SJCRH30 (cell line): ENCODE measurements at places on chromosomes 1 and 21. TPM values are rescaled to one million over a fixed set of nuclear protein-coding genes. Genes with fewer than 3 reads are reported as not detected.
A peak's percentile ranks its signal among the peaks of the same experiment; 100 is the strongest.

Gene OR2AK2
- not detected in 2 replicates for total RNA-seq

Gene OPTC
- total RNA-seq, result not detected in 2 replicates

Gene DMBX1
- total RNA-seq, result not detected in 2 replicates

Gene DDX59
- 9.6 and 11.2 TPM in 2 replicates for total RNA-seq

Gene GPX7
- 10.6 and 13.4 TPM in 2 replicates for total RNA-seq

Gene OR10J1
- not detected in 2 replicates for total RNA-seq

Gene SGIP1
- total RNA-seq, result 0.05 and 0.18 TPM in 2 replicates

Gene RAVER2
- 26.9 and 29.1 TPM in 2 replicates for total RNA-seq

Gene TFF2
- total RNA-seq, result not detected in 2 replicates

Gene DENND1B
- 3.6 and 4.2 TPM in 2 replicates for total RNA-seq

DNA sequence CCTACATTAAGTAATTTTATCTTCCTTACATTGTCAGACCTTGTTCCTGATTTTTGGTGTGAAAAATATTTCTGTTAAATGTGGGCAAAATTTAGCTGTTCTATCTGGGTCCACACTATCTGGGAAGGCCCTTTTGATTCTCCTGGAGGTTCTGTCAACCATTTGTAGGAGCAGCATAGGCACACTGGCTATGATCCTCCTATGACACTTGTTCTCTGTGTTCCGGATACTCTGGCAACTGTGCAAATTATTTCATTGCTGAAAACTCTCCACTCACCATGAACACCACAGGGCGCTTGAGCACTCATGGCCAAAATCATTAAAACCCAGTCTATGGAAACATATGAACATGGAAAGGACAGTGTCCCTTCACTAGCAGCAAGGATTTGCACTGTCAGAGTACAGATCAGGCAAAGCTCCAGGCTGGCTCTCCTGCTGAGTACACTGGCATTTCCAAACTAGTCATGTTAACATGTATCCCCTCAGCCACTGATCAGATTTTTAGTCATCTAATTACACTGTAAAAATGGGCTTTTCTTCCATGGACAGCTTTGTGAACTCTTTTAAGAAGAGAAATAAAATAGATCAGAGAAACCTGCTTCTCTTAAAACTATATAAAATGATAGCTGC is 43.9 kb upstream of the SGIP1 start:
- DNase-seq, result no peak

GRCh38 chr1:88175631-88176226 is 508.3 kb upstream of the PKN2 start:
- DNase-seq, result no peak

DNA sequence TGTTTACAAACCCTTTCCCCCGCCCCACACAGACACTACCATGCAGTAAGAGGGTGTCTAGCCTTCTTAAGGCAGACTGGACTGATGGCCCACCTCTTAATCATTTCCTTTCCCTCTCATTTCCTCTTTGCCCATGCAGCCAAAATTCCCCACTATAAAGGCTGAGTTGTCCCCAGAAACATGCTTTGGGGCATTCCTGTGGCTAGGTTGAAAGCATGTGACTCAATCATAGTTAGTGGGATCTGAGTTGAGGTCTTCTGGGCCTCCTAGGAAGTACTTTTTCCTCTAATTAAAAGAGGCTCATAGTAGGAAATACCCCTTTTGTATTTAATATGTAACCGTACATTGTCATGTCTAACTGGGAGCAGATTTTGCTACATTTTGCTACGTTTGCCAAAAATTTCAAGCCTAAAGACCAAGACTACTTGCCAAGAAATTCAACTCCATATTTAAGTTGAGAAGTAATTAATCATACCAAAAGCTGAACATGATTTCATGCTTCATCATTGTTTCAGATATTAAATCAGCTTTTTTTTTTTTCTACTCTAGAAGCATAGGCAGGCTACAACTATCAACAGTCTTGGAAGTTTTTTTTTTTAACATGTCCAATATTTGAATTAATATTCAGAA is 174.7 kb downstream of the ADGRL4 start:
- DNase-seq, result peak; percentile 54

- DNase-seq, result no peak
Observed at GRCh38 chr1:233293556-233294446, 1.7 kb downstream of the PCNX2 start.

- DNase-seq, result no peak
Observed at GRCh38 chr1:221778535-221779142, 36.8 kb upstream of the DUSP10 start.

DNA sequence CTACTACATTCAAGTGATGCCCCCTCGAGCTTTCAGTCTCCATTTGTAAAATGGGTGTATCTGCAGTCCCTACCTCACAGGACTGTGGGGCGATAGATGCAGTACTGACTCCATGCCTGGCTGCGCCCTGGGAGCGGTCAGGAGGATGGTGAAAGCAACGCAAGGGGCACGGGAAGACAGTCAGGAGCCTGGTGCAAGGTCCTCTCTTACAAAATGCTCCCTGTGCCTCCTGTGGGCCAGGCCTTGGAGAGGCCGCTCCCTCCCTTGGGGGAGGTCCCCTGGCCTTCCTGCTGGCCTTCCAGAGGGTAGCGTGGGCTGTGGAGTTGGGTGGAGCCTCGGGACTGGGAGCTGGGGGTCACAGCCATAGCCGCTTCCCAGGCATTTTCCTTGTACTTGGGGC is 21.6 kb downstream of the FAM151A start:
- DNase-seq, result no peak

- no peak for DNase-seq
Observed at GRCh38 chr1:116871779-116872146, 38.0 kb upstream of the PTGFRN start.

DNA sequence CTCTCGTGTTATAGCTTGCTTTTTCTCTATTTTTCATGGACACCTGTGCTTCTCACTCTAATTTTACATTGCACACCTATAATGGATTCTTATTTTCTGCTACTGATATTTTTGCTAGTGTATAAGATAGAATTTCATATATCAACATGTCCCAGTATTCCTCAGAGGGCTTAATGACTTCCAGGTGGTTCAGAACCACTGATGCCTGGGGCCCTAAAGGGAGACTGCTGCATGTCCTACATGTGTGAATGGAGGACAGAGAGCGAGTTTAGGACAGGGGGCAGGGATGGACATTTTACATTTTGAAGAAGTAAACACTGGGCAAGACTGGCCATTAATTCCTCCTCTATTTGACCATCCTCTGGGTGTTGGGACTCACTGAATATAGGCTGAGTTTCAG is 100.6 kb downstream of the DISC1 start:
- no peak for DNase-seq

DNA sequence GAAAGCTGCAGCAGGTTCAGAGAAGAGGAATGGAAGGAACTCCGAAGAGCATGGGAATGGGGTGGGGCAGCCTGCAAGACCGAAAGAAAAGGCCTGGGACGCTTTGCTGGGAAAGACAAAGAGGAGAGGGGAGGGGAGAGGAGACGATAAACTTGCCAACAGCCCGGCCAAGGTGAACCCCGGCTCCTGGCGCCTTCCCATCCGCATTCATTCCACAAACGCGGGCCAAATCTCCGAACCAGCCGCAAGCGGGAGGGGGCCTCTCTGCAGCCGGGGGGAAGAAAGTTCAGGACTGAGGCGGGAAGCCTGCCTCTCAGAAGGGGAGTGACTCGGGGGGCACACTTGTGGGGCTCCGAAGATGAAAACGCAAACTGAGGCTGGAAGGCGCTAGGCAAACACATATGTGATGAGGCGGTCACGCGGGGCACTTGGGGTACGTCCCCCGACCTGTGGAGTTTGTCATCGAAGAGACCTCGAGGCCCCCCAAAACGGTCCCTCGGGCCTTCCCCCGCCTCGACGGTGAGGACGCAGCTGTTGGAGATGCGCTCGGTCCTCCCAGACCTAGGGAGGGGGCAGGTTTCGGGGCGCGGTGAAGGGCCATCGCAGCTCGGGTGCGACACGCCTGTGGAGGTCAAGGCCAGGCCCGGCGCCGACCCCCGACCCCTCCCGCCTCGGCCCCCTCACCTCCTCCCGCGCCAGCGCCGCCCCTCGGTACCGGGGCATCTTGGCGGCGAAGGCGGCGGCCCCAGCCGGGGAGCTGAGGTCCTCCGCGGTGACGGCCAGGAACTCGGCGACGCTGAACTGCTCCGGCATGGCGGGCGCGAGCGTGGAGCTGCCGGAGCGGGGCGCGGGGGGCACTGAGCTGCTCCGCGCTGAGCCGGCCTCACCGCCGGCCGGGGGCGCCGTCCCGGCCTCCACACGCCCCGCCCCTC is at the start of gene ASAP3:
TSS of gene ASAP3 (minus strand) at position 859 of the 932 bp plus-strand sequence. CDS start at position 813, 46 bp downstream.
- peak; percentile 52 for DNase-seq

DNA sequence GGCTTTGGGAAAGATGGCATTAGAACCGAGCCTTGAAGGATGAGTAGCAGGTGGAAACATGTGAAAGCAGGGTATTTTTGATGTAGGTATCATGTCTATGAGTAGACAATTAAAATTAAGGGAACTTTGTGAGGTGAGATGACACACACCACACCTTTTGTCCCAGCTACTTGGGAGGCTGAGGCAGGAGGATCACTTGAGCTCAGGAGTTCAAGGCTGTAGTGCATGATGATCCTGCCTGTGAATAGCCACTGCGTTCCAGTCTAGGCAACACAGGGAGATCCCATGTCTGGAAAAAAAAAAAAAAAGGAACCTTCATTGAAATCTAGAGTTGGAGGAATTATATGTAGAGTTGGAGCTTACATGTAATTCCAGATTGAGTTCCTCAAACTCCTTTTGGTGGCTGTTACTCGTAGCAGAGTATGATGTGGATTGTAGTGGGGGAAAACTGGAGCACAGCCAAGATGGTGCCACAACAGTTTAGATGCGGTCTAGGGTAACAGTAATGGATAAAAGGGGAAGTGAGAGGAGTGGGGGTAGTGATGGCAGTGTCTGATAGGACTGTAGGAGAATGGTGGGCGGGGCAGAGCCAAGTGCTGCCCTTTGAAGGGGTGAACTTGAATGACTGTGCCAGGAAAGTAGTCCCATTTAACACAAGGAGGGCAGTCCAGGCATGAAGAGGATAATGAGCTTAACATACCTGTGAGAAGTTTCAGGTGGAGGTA is 17.4 kb downstream of the AK4 start:
- no peak for DNase-seq

GRCh38 chr1:219340796-219341195 is 167.1 kb downstream of the LYPLAL1 start:
- no peak for DNase-seq

GRCh38 chr1:43339584-43340232 is 2.1 kb downstream of the MPL start:
- no peak for DNase-seq

DNA sequence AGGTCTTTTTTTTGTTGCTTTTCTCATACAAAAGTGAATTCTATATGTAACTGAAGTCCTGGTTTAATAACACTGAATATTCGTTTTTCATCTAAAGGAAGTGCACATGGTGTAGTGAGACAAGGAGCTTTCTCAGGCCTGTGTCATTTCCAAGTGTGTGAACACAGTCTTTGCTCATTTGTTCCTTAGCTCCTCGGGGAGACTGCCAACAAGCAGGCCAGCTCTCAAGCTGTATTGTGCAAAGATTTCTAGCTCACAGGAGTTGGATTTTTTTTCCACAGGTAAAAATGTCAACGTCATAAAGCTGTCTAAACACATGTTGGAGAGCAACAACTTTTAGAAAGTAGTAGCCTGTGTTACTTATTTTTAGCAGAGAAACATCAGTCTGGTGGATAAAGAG is 87.8 kb upstream of the S1PR1 start:
- DNase-seq, result no peak

GRCh38 chr21:44944596-44944995 is 4.8 kb downstream of the SLX9 start:
- no peak for DNase-seq

- no peak for DNase-seq
Observed at GRCh38 chr1:206967096-206967849, 3.0 kb downstream of the FCAMR start.

GRCh38 chr1:232477728-232478127 is 152.2 kb downstream of the SIPA1L2 start:
- peak; percentile 56 for DNase-seq

DNA sequence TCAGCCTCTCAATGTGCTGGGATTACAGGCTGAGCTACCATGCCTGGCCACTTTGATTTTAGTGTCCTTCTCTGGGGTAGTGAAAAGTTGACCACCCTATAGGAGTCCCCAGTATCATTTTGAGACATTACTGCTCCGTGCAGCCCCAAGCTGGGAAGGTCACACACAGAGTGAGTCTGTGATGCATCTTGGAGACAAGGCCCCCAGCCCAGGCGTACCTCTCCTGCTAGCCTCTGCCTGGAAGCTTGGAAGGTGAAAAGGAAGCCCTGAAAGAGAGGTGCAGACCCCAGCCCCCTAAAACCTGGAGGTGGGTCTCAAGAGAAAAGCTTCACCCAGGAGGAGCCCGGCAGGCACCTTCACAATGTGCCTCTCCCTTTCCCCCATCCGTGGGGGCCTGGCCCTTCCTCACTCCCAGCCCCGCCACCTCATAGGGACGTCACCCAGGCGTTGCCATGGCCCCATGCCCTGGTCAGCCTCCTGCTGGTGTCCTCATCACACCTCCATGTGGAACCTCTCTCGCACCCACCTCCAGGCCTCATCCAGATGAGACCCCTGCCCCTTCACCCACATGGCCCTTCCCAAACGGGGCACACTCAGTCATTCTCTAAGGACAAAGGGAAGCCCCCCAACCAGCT is 5.6 kb upstream of the ARF1 start:
- DNase-seq, result no peak

DNA sequence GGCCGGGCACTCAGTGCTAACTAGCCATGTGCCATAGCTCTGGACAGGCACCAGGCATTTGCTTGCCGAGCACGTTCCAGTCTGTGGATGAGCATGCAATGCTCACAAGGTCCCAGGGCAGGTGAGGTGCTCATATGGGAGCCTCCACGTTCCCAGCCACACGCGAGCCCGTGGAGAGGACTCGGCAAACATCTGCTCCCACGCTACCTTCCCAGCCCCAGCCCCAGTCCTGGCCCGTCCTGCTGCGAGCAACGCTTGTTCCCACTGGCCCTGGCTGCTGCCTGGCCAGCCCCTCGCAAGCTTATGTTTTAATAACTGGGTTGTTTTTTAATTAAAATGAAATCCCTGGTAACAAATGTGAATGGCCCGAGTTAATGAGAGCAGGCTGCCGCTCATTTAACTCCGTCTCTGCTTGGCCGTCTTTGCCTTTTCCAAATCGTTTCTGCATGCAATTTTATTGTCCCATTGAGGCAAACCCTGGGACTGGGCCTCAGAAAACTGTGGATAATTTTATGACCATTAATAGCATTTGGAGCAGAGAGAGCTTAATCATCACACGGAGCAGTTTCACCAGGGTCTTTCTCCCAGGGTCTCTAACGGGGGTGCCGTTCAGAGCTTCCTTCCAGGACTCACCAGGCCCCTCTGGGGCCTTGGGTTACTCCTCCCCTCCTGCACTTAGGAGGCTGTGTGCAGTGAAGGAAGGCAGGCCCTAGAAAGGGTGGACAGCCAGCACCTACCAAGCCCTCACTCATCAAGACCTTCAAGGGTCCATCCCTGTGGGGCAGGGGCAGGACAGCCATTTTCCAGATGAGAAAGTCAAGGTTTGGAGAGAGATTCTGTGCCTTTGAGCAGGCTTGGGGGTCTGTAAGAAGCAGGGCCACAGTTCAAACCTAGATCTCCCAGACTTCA is 136.8 kb downstream of the GLIS1 start:
- no peak for DNase-seq

- peak; percentile 84 for DNase-seq
Observed at GRCh38 chr1:39410915-39411436, 80.5 kb upstream of the BMP8A start.
